ENCODE measurements at places on chromosomes 7 and 10.
A peak's percentile ranks its signal among the peaks of the same experiment; 100 is the strongest.

GRCh38 chr7:87155788-87156187, 3.5 kb downstream of the DMTF1 start:
- no peak for DNase-seq

DNA sequence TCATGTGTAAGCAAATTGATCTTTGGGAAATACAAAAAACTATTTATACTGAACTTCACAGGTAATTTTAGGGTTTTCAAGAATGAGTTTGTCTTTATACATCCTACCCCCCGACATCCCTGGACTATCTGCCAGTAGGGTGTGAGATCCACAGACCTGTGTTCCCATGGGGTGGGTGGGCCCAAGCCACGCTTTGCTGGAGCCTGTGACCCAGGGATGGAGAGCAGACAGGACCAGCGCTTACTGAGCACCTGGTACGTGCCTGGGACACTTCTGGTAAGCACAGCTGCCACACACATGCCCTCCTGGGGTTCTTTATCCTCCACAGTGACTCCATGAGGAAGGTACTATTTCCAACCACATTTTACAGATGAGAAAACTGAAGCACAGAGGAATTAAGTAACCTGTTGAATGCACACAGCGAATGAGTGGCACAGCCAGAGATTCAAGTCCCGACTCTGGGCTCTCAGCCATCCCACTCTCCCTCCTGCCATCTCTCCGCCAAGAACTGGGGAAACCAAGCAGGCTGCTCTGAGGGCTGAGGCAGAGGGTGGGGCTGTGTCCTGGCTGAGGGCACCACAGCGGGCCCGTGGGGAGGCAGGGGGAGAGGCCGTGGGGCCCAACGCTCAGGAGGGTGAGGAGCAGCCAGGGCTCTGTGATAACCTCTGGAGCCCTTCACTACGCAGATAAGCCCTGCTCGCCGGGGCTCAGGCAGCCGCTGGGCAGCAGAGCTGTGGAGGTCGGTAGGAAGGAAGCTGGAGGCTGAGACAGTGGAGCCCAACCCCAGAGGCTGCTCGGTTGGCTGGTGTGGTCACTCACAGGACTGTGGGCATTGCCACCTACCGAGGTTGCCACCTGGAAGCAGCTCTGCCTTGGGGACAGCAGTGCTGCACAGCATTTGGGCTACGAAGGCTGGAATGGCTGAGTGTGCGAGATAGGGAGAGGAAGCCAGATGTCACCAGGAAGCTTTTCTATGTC, 124.2 kb downstream of the ARHGAP22 start:
- DNase-seq = no peak

DNA sequence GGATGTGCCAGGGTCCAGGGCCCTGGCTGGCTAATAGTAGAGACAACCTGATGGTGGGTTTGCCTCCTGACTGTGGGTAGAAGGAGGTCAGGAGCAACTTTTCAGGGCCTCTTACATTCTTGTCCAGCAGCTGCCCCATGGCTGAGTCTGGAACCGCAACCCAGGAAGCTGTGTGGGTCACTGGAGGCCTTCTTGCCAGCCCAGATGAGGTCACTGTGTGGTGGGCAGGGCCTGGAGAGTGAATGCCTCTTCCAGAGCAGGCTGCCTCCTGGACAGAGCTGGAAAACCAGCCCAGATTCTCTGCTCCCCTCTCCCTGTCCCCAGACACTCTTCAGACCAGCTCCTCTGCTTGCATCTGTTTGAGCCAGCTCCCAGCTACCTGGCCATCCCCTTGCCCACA, 43.5 kb upstream of the LEP start:
- DNase-seq = no peak

DNA sequence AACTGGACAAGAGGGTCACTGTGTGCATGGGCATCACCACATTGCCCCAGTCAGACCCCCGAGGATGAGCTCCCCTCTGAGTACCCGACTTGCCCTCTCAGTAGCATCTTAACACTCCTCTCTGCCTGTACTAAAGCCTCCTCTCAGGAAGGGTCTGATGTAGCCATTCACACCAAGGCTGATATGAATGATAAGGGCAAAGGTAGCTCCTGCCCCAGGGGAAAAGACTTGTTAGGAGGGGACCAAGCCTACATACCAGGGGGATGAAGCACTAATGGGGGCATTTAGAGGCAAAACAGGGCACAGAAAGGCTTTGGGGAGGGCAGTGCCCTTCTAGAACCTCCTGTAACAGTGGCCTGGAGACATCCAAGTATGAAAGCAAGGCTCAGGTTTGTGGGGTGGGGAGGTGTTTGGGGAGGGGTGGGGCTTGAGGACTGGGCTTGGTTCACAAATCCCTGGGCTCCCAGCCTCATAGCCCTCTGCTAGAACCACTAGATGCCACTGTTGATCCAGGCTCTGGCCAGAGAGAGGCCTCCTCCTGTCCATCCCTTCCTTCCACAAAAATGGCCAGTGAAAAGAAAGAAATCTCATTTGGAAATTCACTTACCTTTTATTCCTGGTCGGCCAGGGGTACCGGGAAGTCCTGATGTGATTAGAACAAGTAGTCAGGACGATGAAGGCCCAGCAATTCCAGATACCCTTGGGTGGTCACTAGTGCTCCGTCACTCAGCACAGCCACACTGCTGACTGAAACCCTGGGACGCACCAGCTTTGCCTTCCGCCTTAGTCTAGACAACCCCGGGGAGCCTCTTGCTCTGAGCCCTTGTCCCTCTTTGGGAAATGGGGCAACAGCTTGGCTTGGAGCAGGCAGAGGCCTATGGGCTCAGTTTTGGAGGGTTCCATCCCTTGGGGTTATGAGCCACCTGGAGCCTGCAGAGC, 40.3 kb downstream of the COL17A1 start:
- DNase-seq = peak; percentile 66

DNA sequence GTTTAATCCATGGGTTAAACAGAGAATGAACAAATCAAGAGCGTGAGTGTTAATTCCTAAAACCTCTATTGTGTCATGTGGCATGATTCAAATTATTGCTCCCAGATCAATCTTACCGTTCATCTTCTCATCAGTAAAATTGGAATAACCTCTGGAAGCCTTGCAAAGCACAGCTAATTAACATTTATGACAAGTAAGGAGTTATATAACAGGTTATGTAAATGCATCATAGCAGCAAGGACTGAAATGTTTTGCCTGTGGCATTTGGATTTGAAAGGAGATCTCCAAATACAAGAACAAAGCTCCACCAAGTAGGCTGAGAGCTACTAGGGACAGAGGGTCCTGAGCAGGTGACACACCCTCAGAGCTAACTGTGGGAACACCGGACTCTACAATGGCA, 502.9 kb upstream of the CELF2 start:
- DNase-seq = no peak

- no peak for DNase-seq
Observed at GRCh38 chr7:102913826-102914225, 1.0 kb downstream of the LRRC17 start.

- DNase-seq = no peak
Observed at GRCh38 chr10:42933448-42934340, 143.2 kb upstream of the RET start.

All from neuronal stem cell (in vitro differentiated cells).